ENCODE measurements at places on chromosomes 2 and 18.

GRCh38 chr2:46701152-46701551 lies 214.5 kb downstream of the MCFD2 start:
- no peak for DNase-seq

GRCh38 chr2:128388499-128388941 lies 69.9 kb upstream of the HS6ST1 start:
- no peak for DNase-seq

GRCh38 chr18:75782826-75783225 lies 355.3 kb upstream of the SMIM21 start:
- no peak for DNase-seq

DNA sequence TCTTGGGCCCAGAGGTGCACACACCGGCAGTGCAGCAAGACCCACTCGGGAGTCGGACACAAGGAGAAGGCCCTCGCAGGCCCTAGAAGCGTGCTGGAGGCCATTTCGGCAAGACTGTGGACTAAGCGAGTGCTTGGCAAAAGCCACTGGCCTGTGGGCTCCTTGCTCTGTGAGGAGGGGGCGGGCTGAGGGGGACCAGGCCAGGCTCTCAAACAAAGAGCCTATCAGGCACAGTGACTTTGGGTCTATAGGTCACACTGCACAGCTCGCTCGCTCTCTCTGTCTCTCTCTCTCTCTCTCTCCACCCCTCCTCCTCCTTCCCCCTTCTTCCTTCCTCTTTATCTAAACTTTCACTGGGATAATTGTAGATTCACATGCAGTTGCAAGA lies 23.6 kb upstream of the ZCCHC2 start:
- no peak for DNase-seq

DNA sequence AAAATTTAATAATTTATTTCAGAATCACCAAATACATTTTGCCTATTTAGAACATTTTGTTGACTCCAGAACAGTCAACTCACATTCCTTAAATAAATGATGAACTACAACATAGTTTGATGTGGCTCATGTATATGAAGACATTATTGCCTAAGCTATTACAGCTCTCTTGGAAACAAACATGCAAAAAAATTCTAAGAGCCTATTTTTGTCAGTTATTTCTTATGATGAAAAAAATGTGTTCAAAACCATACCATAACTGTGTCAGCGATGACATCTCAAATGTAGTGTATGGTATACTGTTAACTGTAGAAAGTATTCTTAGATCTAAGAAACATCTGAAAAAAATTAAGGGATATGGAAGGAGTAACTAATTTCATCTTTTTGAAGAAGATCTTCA lies 6.3 kb upstream of the EMILIN2 start:
- no peak for DNase-seq

All from NCI-H1417 treated with DMSO at 0.1 percent for 48 hours (cell line).